ENCODE measurements at places on chromosomes 3 and 15.

DNA sequence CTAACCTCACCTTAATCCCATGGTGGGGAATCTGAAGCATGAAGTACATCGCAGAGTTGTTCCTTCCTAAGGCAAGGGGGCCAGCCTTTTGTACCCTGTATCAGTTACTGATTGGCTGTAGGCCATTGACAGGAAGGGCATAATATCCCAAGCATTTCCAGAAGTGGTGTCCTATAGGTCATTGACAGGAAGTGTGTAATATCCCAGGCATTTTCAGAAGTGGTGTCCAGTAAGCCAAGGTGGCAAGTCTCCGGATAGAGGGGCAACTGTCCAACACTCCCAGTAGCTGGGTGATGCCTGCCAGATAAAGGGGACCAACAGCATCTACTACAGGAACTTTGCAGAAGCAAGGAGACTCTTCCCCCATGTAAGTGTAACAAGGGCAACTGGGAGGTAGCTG is 52.1 kb upstream of the MYRIP start:
- DNase-seq, result no peak

GRCh38 chr3:122679085-122679881 is 1.4 kb upstream of the PARP14 start:
- DNase-seq, result peak; percentile 25

- DNase-seq, result no peak
Measured at GRCh38 chr15:31345606-31346366, 19.2 kb downstream of the KLF13 start.

DNA sequence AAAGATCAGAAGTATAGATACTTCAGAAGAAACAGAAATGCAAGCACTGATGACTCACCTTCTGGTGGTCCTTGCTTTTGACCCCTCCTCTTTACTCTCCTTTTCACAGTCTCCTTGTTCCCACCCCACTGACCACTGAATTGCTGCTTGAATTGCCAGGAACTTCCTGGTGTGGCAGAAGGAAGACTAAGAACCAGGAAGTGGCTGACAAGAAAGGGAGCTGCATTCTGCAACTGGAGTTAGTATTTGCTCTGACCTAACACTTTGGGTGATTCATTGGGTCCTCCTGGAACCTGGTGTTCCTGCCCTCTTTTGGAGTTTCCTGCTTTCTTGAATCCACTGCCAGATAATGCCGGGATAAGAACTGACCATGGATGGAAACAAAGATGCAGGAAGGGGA is 23.0 kb downstream of the KY start:
- peak; percentile 33 for DNase-seq

DNA sequence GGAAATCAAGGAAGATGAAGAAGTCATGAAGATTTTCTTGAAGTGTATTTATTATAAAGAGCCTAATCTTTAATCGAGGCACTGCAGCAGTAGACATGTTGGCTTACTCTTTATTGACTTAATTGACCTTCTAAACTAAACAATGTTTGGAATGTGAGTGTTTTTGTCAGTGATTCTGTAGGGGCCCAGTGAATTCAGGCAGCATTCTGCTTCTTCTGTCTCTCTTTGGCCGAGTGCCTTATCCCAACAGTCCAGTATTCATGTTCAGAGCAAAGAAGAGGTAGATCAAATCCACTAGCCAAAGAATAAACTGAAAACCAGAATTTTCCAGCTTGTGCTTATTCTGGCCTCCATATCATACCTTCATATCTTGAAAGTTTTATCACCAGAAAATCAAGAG is 55.7 kb downstream of the RLBP1 start:
- no peak for DNase-seq

- DNase-seq, result no peak
Measured at GRCh38 chr3:11095932-11096265, 58.4 kb upstream of the HRH1 start.

GRCh38 chr15:39434751-39435238 is 146.1 kb upstream of the THBS1 start:
- DNase-seq, result no peak

DNA sequence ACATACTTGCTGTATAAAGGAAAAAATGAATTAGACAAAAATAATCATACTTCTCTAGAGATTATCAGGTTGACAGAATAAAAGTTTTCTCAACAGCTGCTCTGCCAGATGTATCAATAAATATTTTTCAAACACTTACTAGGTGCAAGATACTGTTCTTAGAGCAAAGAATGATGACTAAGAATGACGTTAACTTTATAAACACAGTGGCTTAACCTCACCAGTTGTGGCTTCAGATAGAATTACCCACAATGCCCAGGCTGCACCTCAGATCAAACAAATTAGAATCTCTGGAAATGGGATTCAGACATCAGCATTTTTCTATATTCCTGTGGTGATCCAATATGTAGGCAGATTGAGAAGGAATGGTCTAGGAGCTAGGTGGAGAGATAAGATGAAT is 422.4 kb upstream of the ATP11B start:
- no peak for DNase-seq

DNA sequence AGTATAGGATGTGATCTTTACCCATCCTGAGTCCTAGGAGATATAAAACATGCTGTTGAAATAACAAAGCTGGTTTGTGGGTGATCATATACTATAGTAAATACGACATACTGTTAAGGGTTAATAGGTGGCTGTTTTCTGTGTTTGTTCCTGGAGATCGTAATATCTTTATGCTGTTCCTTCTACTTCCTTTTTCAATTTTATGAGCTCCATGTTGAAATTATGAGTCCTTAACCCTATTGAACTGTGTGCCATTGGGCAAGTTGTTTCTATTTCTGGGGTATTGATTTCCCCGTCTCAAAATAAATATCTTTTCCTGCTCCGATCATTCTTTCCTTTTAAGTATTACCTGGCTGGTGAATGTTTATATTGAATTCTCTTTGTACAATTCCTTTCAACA is 115.1 kb downstream of the LPP start:
- DNase-seq, result peak; percentile 78

DNA sequence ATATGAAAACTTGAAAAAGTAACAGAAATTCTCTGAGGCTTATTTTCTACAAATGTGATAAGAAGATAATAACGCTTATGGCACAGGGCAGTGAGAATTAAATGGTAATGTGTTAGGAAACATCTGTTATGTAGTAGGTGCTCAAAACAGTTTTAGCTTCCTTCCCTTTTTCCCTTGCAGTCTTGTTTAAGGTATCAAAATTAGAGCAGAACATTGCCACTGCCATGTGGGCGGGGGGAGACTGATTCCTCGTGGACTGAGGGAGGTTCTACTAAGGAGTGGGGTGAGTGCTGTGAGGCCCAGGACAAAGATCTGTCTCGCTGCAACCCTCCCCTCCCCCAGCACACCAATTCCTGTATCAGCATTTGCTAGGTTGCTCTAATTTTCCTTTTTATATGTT is 702.4 kb downstream of the TUSC7 start:
- DNase-seq, result no peak

- DNase-seq, result no peak
Measured at GRCh38 chr3:149391960-149392359, 14.5 kb upstream of the TM4SF1 start.

GRCh38 chr3:25094932-25095685 is 333.0 kb upstream of the RARB start:
- DNase-seq, result peak; percentile 6

DNA sequence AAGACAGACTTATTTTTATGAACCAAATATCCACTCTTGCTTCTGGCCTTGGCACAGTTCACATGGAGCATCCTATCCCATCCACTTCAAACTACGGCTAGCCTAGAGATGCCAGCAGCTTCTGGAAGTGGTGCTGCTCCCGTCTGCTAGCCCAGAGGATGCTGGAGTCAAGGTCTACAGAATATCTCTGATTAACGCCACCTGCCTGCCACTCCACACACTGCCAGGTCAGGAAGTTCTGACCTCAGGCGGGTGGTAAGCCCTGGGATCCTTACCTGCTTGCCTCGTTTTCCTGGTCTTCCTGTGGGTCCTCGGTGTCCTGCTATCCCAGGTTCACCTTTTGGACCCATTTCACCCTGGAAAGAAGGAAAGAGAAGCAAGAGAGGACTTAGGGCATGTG is 42.9 kb downstream of the EAF1 start:
- no peak for DNase-seq

- DNase-seq, result no peak
Measured at GRCh38 chr3:179880868-179881267, 155.9 kb downstream of the PEX5L start.

DNA sequence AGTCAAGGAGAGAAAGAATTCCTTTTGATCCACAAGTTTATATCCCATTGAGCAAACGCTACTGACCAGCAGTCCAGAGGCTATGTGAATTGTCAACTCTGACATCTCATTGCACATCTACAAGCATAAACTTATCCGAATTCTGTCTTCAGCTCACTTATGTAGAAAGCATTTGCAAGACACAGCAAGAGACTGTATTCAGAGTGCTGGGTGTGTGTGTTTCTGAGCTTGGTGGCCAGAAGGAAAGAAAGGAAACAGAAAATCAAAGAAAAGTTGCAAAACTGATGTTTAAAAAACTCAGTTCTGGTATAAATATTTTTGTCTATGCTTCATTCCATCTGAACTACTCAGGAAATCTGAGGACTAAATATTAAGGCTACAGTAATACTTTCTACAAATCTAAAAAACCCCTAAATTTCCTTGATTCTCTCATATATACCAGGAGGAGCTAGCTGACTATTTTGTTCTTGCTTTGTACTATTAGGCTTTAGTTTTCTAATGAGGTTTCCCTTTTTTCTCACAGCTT is 45.5 kb downstream of the LSAMP start:
- DNase-seq, result no peak

- DNase-seq, result no peak
Measured at GRCh38 chr3:115862099-115862498, 238.8 kb downstream of the GAP43 start.

GRCh38 chr3:58236527-58237237 is 910 bp upstream of the ABHD6 start:
- no peak for DNase-seq

DNA sequence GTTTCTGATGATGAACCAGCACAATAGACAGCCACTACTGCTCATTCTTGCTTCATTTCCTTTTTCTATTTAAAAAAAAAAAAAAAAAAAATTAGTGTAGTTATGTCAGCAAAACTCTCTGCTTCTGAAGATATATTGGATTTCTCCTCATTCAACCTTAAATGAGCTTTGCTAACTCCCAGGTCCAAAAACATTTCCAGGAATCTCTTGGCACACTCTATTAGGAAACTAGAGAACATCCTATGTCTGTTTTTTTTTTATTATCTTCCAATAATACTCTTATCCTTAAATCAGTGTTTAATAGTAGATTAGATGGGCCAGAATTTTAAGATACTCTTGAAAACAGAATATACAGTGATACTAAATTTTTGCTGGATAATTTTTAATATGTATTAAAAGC is 398.0 kb downstream of the NAALADL2 start:
- DNase-seq, result no peak

- no peak for DNase-seq
Measured at GRCh38 chr3:119293871-119294695, at the start of gene ARHGAP31. ARHGAP31 (plus strand) TSS chr3:119294383; CDS start chr3:119294905, 522 bp downstream.

DNA sequence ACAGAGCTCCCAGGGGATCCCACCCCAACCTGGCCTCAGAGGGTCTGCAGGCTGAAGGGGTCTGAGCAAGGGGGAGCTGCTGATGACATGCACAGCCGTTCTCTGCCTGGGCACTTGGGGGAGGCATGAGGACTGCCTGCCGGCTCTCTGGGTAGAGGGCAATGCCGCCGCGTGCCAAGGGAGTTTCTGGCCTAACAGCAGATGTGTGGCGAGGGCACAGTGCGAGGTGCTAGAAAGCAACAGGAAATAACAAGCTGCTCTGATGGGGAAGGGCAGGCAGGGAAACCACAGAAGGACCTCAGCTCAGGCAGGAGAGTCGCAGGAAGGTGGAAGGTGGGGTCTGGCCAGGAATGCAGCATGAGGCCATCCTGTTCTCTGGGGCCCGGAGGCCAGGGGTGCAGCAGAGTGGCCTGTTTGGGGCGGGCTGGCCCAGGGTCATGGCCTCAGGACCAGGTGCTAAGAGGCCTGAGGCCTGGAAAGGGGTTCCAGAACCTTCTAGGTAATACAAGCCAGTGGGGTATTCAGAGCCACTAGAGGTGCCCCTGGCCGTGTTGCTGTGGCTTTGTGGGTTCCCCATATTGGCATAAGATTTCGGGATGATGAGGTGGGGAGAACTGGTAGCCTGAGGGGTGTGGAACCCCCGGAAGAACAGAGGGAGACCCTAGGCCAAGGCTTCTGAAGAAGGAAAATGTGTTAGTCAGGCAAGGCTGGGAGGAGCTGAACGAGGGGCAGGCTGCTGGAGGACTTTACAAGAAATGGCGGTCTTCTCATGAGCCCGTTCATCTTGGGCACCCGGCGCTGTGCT is 41.2 kb downstream of the RGMA start:
- DNase-seq, result no peak

DNA sequence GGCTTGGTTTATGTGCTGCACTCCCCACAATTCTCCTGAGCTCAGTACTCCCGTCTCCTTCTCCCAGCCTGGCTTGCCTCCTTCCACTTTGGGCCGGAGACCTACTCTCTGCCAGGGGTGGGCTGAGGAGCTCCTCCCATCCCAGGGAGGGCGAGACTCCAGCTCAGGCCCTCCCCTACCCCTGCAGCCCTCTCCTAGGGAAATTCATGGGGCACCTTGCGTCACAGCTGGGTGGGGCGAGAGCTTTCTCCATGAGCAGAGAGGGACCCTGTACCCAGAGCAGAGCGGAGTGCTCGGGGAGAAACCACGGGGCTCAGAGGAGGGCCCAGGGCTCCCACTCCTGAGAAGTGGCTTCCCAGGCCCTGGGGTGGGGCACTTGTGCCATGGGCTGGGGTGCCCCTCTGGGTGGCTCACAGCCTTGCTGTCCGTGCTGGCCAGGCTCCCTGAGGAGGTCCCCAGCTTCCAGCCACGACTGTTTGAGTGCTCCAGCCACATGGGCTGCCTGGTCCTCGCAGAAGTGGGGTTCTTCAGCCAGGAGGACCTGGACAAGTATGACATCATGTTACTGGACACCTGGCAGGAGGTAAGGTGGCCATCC is 13.3 kb downstream of the VILL start:
- no peak for DNase-seq

DNA sequence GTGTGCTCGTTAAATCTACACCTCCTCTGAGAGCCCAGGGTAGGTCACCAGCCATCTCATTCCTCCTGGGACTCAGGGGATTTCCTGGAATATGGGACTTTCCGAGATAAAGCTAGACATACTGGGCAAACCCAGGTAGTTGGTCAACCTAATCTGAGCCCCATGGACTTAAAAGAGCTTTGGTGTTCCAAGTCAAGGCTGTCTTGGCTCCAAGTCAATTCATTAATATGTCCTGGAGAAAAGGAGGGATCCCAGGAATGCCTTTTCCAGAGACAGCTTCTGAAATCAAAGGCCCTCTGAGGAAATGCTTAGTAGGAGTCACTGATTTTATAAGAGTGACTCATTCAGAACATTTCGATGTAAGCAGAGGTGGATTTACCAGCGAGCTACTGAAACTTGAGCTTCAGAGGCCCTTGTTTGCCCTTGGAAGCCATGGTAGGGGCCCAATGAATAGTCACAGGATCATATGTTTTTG is 137.3 kb upstream of the UBE2E1 start:
- no peak for DNase-seq

- DNase-seq, result no peak
Measured at GRCh38 chr3:138439646-138440045, 5.2 kb downstream of the ESYT3 start.

Data from LNCaP clone FGC (cell line).